ENCODE measurements at places on chromosomes 1 and 21.

GRCh38 chr1:20949871-20950590 is 162.9 kb upstream of the HP1BP3 start:
- DNase-seq = no peak

GRCh38 chr1:100921110-100921706 is 25.3 kb downstream of the SLC30A7 start:
- peak; percentile 55 for DNase-seq

GRCh38 chr1:27314169-27314568 is 7.8 kb upstream of the TMEM222 start:
- DNase-seq = no peak

- DNase-seq = no peak
Observed at GRCh38 chr1:5428351-5428750, 563.9 kb downstream of the NPHP4 start.

GRCh38 chr1:186272486-186272885 is 102.6 kb downstream of the TPR start:
- DNase-seq = peak; percentile 34

DNA sequence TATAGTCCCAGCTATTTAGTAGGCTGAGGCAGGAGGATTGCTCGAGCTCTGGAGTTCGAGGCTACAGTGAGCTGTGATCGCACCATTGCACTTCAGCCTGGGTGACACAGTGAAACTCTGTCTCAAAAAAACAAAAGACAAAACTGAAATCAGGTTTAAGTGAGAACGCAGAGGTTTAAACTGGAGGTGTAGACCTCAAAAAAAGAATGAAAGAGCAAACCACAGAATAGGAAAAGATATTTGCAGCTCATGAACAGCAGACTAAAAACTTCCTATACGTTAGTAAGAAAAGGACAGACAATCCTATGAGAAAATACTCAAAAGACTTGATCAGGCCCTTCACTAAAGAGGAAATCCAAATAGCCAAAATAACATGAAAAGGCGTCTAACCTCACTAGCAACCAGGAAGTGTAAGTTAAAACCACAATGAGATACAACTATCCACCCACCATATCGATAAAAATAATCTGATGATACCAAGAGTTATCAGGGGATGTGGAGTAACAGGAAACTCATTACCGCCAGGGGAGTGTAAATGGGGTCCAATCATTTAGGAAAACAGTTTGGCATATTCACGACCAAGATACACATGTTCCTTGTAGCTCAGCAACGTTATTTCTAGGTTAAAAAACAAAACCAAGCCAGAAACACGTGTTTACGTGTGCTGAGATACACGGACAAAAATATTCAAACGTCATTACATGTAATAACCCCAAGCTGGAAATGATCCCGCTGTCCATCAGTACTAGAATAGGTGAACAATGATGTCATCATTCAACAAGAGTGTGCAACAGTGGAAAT is 9.8 kb downstream of the TNFRSF9 start:
- DNase-seq = no peak

DNA sequence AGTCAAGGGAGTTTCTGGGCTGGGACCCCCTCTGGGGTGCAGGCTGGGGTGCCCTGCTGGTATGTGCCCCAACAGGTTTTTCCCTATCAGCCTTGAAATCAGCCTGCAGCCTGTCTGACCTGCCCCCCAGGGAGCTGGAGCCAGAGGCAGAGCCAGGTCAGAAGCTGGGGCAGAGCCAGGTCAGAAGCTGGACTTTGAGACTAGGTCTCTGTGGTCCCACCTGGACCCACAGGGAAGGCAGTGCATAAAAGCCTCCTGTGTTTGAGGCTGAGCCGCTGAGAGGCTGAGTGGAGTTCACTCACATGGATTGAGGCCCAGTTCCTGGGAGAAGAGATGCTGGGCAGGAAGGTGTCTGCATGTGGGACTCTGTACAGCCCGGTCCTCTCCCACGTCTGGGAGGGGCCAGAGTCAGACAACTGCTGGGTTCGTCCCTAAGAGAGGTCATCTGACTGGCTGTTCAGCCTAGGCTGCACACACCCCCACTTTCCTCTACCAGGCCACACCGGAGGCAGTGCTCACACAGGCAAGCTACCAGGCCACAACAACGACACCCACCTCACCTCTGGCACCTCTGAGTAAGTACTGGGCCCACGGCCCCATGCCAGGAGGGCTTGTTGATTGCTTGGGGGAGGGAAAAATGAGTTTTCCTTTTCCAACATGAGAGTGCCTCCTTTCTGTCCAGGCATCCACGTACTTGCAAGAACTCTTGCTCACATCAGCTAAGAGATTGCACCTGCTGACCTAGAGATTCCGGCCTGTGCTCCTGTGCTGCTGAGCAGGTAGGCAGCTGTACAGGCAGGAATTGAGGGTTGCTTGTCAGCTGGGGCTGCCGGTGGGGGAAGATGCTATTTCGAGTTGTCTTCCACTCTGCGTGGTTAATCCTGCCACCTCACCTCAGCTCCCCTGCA is at the start of gene ANXA9:
Gene ANXA9, plus strand, starts transcription at position 488 of the 908 bp plus-strand sequence. CDS start 814 bp downstream, outside the sequence.
- no peak for DNase-seq

GRCh38 chr1:24641646-24642151 is 1.4 kb upstream of the SRRM1 start:
- peak; percentile 39 for DNase-seq

DNA sequence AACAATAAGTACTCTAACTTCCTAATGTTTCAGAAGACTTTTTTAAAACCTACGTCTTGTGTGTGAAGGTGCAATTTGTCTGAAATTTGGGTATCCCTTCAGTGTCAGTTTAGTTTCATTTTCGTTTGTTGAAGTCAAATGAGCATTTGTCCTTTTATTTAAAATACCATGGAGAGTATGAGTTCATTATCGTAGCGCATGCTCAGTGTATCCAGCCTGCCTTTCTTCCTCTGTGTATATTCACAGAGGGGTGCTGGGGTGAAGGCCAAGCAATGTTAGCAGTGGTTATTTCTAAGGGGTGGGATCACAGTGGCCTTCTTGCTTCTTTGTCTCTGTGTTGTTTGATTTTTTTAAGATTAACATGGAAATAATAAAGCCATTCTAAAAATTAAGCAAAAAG is 43.2 kb downstream of the CNN3 start:
- peak; percentile 51 for DNase-seq

- DNase-seq = no peak
Observed at GRCh38 chr1:113850127-113850796, 21.2 kb downstream of the PTPN22 start.

- no peak for DNase-seq
Observed at GRCh38 chr21:14762327-14762726, 216.2 kb upstream of the SAMSN1 start.

- DNase-seq = no peak
Observed at GRCh38 chr1:92399076-92399475, 87.6 kb downstream of the GFI1 start.

DNA sequence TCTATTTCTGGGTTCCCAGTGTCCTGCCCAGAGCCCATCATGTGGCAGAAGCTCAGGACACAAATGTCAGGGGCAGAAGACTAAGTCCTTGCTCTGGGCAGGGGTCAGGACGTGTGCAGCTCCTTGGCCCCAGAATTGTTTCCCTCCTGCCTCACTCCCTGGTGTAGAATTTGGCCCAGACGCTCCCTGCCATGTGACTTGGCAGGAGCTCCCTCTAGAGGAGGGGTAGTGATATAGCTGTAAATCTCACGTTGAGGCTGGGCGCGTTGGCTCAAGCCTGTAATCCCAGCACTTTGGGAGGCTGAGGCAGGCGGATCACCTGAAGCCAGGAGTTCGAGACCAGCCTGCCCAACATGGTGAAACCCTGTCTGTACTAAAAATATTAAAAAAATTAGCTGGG is 91.2 kb downstream of the UBIAD1 start:
- no peak for DNase-seq

- peak; percentile 43 for DNase-seq
Observed at GRCh38 chr21:29888437-29888836, 51.4 kb downstream of the GRIK1 start.

- no peak for DNase-seq
Observed at GRCh38 chr1:27935721-27936120, 921 bp downstream of the SMPDL3B start.

Measured in fibroblast of skin of right quadriceps (primary cell).